ENCODE measurements at places on chromosomes 2 and 18. TPM values are rescaled to one million over a fixed set of nuclear protein-coding genes. Genes with fewer than 3 reads are reported as not detected.

The PLGLB2 gene
- total RNA-seq: 1.9 TPM

The HNRNPLL gene
- 67.6 TPM for total RNA-seq

The C2orf66 gene
- not detected for total RNA-seq

The VWC2L gene
- not detected for total RNA-seq

The MBD2 gene
- 81.4 TPM for total RNA-seq

The CKAP2L gene
- 0.13 TPM for total RNA-seq

The PFN4 gene
- total RNA-seq: 2.0 TPM

The TMEM247 gene
- total RNA-seq: not detected

The PDE11A gene
- 2.2 TPM for total RNA-seq

The ELOA2 gene
- not detected for total RNA-seq

The PDCD1 gene
- total RNA-seq: 1.7 TPM

Measured in thyroid gland (tissue), 4 donors.